Activated T-cell treated with anti-CD3 and anti-CD28 coated beads, Interleukin-2, amount 50 U/mL, for 4 hours (primary cell): ENCODE measurements at places on chromosomes 1 and 21. TPM values are rescaled to one million over a fixed set of nuclear protein-coding genes. Genes with fewer than 3 reads are reported as not detected.

Gene CFAP410
- total RNA-seq = 32.7 TPM

Gene BATF3
- total RNA-seq = 64.8 TPM

Gene TNFRSF1B
- total RNA-seq = 229 TPM

Gene PRAMEF26
- not detected for total RNA-seq

Gene PRRX1
- not detected for total RNA-seq

Gene SYCP1
- total RNA-seq = not detected

Gene TNFRSF8
- 13.7 TPM for total RNA-seq

Gene SELENOF
- total RNA-seq = 211 TPM

Gene S100A12
- not detected for total RNA-seq

Gene NBPF6
- not detected for total RNA-seq

Gene KRTAP7-1
- total RNA-seq = not detected

Gene OR2L5
- not detected for total RNA-seq

Gene GBP4
- 40.3 TPM for total RNA-seq

Gene PAQR6
- total RNA-seq = 2.0 TPM

- no peak for DNase-seq
These were observed 664.7 kb upstream of the NEGR1 start for GRCh38 chr1:72946903-72947499.

- no peak for DNase-seq
These were observed 4.2 kb upstream of the PFKL start for GRCh38 chr21:44295646-44296045.

- DNase-seq = no peak
These were observed 80.1 kb downstream of the CAPZB start for GRCh38 chr1:19405195-19405760.

GRCh38 chr1:245748240-245748639, 593.5 kb downstream of the KIF26B start:
- DNase-seq = no peak

GRCh38 chr1:67537667-67538018, 107.4 kb upstream of the SERBP1 start:
- DNase-seq = no peak

DNA sequence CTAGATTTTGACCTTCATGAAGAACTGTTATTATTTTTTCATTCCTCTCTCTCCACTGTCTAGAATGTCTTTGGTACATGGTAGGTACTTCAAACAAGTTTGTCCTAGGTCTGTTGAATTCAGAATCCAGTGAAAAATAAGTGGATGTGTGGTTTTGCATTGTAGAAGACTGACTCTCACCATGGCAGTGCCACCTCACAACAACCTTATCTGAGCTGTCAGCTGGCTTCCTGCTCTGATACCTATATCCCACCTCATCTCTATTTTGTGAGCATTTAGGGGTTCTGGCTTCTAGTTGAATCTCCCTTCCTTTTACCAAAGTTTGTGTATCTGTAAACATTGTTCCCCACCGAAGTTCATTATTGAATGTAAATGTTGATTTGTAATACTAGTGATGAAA, 9.1 kb downstream of the SWT1 start:
- no peak for DNase-seq

- DNase-seq = no peak
These were observed 102.7 kb upstream of the C21orf91 start for GRCh38 chr21:17921579-17922530.

DNA sequence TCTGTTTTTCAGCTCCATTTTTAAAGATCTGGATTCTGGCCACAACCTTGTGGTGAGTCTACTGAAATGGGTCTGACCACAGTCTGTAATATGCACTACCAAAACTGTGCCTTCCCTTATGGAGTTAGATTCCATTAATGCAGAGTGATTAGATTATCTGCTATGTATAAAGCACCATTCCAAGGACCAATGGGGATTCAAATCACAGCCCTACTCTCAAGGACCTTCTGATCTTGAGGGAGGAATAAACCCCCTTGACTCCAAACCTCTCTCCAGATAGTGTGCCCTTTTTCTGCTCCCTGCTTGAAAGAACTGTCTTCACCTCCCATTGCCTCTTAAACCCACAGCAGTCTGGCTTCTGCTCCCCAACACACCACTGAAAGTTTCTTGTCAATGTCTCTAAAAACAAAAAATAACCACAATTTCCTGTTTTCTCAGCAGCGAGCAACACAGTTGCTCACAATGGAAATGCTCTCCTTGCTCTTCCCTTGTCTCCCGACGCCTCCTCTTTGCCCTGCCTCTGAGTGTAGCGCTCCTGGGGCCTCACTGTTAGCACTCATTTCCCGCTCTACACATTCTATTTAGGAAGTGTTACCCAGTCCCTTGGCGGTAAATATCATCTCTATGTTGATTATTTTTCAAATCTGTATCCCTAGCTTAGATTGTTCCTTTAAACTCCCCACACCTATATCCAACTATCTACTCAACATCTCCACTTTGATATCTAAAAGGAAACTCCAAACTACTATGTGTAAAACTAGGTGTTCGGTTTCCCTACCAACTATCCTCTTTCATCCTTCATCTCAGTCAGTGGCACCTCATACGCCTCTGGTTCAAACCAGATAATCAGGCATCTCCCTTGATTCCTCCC, 13.6 kb downstream of the PCNX2 start:
- DNase-seq = no peak

- no peak for DNase-seq
These were observed 73.2 kb downstream of the MAN1C1 start for GRCh38 chr1:25689686-25690381.

GRCh38 chr21:36135391-36136102, 668 bp downstream of the CBR3 start:
- peak; percentile 32 for DNase-seq

GRCh38 chr1:13587256-13588030, 3.8 kb downstream of the PDPN start:
- DNase-seq = no peak

GRCh38 chr1:106998431-106999002, 58.0 kb upstream of the PRMT6 start:
- DNase-seq = no peak

DNA sequence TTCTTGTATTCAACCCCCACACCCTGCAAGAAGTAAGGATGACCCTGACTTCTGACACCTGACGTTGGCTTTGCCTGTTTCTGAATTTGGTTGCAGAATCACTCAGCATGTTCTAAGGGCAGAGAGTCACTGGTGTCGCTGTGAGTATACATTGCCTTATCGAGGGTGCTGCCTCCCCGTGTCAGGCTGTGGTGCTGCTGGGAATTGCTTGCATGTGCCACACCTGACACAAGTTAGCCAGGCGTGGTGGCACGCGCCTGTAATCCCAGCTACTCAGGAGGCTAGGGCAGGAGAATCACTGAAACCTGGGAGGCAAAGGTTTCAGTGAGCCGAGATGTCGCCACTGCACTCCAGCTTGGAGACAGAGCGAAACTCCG, 45.9 kb downstream of the WDR4 start:
- peak; percentile 43 for DNase-seq

- no peak for DNase-seq
These were observed 60.1 kb downstream of the HNRNPR start for GRCh38 chr1:23283667-23284602.

- no peak for DNase-seq
These were observed 15.3 kb downstream of the NPHP4 start for GRCh38 chr1:5976726-5977493.

GRCh38 chr1:5888606-5889211, 103.5 kb downstream of the NPHP4 start:
- DNase-seq = no peak

DNA sequence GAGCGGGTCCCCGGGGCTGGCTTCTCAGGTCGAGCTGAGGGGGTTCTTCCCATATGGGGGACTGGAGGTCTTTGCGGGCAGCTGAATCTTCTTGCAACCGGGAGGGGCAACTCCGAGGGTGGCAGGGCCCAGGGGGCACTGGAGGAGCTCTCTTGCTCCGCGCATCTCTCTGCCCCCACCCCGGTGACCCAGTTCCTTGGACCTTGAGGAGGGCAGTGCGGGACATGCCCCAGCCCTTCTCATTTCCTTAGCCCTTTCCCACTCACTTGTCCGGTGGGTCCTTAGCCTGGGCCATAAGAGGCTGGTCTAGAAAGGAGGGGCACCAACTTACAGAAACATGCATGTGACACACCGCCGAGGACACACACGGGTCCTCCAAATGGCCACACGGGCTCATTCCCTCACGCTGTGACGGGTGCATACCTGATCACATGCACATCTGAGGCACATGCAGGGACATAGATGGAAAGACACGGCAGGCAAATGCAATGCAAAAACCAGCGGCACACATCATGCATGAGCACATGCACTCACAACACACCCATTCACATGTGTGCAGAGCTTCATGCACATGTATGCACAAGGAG, 630 bp downstream of the HPCA start:
- no peak for DNase-seq

- no peak for DNase-seq
These were observed 7.3 kb downstream of the IBA57 start for GRCh38 chr1:228172591-228173527.

GRCh38 chr1:50218344-50219120, 109.8 kb downstream of the ELAVL4 start:
- no peak for DNase-seq

DNA sequence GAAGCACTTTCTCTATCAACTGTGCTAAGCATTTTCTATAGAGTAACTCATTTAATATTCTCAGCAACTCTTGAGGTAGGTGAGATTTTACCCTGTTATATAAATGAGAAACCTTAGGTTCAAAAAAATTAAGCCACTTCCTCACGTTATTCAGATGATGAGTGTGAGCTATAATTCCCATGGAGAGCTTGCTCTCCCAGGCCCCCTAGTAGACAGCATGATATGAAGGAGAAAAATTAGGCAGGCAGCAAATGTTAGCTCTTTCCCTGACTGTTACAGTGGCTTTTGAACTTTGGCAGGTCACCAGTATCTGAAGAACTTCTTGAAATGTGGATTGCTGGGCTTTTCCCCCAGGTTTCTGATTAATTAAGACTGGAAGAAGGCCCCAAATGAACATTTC, 753.1 kb downstream of the NCAM2 start:
- DNase-seq = no peak

- DNase-seq = no peak
These were observed 139.5 kb upstream of the SAMSN1 start for GRCh38 chr21:14685568-14685967.

DNA sequence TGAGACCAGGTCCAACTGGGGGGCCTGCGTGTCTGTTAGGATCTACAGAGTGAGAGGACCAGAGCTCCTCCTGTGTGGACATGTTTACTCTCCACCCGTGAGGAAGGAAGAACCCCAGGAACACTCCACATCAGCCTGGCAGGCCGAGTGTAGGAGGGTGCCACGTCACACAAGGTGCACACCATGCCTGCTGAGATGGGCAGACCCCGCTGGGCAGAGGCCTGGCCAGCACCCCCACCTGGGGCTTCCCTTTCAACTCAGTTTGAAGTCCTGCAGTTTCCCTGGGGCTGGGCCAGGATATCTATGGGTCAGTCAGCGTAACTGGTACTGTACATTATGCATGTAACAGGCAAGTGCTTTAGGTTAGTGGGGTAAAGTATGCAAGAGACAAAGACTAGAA, 30.1 kb upstream of the PCBP3 start:
- DNase-seq = no peak

DNA sequence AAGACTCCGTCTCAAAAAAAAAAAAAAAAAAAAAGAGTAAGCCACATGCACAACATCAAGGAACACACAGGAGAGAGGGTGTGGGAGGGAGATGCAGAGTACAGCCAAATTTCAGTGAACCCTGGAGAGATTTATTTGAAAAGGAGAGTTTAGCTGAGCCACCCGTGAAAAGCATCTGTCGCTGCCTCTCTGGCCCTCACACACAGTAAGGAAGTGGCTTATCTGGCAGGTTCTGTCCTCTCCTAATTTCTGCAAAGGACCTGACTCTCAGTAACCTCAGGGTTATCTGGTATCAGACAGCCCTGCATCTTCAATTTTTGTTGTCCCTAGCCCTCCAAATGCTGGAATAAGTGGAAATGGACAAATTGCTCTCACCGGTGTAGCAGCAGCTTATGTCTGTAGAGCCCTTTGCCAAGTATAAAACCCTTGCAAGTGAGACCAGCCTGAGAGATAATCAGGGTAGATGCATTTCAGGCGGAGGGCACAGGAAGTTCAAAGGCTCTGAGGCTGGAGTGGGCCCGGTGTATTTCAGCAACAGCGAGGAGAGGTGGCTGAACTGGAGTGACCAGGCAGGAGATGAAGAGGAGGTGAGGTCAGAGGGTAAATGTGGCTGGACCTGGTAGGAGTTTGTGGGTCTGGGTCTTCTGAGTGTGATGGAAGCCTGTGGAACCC, 16.7 kb upstream of the IL10RB start:
- no peak for DNase-seq

DNA sequence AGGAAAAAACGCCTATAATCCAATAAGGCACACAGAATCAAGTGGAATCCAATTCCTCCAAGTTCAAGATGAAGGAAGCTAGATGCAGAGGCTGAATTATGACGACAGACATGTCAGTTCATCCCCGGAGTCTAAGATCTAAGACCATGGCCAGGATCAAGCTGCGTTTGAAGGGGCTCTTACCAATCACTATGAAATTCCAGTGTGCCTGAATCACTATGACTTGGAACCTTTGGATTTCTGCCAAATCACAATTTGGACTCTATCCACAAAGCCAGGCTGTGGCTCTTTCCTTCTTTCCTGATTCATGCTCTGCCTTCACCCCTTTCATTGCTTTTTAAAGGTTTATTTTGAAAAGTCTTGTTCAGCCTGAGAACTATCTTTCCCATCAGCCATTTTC, 17.1 kb downstream of the OLIG2 start:
- DNase-seq = no peak

- no peak for DNase-seq
These were observed 2.7 kb downstream of the WDTC1 start for GRCh38 chr1:27237112-27237511.

- DNase-seq = no peak
These were observed 45.4 kb upstream of the LRRN2 start for GRCh38 chr1:204730826-204731459.

DNA sequence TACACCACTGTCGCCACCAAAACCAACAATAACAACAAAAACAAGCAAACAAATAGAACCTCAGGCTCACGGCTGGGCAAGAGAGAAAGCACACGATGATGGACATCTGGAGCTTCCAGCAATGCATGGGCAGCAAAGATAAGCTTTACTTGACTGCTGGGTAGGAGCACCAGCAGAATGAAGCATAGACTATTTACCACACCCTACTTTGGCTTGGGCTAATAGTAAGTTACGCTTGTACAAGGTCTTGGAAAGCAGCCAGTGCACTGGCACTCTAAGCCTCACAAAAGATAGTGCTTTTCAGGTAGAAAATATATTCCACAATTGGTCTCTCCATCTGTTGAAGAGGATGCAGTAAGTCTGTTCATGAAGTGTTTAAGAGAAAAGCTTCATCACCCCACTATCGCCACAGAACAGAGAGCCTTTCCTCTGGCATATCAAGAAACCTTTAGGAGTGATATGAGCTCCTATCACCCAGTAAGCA, 13.6 kb downstream of the ADIPOR1 start:
- DNase-seq = no peak

DNA sequence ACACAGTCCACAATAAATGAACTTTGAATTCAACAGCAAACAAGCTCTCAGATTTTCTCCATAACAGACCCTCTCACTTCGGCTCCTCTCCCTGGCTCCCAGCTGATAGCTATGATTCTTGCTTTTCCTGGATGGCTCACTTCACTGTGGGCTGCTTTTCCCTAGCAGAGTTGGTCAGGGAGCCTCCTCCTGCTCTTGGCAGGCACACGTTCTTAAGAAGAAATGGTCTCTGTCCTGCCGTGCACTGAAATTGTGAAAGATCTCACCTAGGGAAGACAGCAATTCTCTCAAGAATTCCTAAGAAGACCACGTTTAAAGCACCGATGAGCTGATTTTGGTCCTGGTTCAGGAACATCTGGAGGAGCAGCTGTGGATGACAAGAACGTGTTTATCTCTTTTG, 148.5 kb upstream of the KCNK2 start:
- no peak for DNase-seq
